RKO (cell line): ENCODE measurements at places on chromosomes 12 and 14.

DNA sequence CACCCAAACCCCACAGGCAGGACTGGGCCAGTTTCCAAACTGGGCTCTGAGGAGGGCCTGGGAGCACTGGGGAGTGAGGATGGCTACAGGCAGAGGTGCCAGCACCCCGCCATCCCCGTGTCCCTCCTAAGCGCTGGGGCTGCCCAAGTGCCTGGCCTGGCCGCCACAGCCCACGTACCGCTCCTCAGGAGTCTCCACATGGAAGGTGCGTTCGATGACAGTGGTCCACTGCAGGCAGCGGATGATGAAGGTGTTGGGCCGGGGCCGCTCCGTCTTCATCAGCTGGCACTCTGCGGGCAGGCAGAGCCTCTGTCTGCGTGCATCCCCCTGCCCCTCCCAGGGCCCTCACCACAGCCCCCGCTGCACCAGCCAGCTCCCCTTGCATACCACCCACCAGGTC, 19.1 kb downstream of the AKT1 start:
- DNase-seq, result no peak

DNA sequence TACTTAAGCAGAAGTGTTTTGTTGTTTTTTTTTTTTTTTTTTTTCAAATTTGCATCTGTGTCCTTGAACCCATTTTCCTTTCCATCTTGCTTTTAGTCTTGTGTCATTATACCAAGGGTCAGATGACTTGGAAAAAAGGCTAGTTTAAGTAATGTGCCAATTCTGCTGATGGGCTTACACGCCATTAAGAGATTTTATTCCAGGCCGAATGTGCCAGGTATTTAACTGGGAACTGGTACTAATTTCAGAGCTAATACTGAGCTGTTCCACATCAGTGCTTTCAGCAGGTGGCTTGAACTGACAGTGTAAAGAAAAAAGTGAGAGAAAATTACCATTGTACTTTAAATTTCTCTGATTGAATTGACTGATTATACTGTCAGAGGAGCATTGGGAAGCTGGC, 224.9 kb downstream of the NPAS3 start:
- DNase-seq, result no peak

DNA sequence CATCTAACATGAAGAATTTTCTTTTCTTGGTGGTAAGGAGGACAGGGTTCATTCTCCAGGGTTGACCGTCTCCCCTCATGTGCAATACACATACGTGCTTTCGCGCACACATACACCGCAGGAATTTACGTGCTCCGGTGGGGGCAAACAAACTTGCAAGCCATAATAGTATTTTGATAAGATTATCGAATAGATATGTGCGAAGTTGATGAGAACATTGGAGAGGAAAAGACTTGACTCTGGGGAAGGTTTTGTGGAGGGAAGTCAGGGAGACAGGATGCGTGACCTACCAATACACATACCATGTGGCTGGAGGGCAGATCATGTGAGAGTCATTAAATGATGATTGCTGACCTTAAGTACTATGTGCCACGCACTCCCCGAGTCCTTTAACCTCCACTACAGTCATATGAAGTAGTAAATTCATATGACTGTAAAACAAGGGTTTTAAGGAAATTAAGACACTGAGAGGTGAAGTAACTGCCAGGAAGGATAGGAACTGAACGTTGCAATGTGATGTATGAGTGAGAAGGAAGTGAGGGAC, 921 bp downstream of the RAD51B start:
- DNase-seq, result peak; percentile 90

GRCh38 chr14:98964171-98964570, 307.8 kb downstream of the BCL11B start:
- DNase-seq, result no peak

DNA sequence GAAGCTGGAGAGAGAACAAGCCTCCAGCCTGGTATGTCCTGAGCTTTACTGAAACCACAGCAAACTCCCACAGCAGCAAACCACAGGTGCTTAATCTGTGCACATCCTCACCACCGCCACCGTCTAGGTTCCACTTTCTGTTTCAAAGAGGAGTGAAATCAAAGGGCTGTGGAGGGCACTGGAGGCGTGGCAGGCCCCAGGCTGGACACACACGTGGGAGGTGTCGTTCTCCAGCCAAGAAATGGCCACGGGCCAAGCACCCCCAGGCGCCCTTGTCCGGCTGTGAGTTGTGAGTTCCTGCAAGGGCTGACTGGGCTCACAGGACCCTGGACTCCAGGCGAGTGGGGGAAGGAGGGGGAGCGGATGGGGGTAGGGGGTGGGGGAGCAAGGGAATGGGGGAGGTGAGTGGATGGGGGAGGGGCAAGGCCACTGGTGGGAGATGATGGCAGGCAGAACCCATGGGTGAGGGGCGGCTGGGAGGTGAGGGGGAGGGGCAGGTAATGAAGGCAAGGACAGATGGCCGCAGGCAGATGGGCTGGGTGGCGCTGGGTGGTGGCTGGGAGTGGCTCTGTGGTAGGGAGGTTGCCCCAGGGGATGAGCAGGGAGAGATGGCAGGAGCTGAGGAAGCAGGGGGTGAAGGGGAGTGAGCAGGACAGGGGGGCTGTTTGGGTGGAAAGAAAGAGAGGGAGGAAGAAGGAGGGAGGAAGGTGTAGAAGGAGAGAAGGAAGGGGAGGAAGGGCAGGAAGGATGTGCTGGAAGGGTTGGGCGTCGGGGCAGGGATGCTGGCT, 86.7 kb downstream of the NCOR2 start:
- DNase-seq, result no peak

GRCh38 chr14:58898655-58899316, 261.0 kb downstream of the DACT1 start:
- DNase-seq, result peak; percentile 75

DNA sequence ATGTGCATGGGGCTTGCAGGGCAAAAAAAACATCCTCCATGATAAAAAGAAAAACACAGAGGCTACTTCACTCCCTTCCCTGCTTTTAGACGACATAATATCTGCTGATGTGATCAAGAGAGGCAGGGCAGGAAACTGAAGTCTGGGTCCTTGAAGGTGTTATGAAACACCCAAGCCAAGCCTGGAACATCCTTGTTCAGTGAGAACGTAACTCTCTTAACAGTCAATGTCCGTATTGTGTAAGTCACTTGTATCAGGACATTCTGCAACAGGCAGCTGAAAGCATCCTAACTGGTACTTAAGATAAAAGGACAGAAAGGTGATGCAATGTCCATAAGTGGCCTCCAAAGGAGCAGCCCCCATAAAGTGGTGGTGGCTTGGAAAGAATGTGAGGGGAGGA, 20.0 kb downstream of the KCNK10 start:
- DNase-seq, result no peak

GRCh38 chr14:34937442-34937841, 45.4 kb upstream of the SRP54 start:
- no peak for DNase-seq

DNA sequence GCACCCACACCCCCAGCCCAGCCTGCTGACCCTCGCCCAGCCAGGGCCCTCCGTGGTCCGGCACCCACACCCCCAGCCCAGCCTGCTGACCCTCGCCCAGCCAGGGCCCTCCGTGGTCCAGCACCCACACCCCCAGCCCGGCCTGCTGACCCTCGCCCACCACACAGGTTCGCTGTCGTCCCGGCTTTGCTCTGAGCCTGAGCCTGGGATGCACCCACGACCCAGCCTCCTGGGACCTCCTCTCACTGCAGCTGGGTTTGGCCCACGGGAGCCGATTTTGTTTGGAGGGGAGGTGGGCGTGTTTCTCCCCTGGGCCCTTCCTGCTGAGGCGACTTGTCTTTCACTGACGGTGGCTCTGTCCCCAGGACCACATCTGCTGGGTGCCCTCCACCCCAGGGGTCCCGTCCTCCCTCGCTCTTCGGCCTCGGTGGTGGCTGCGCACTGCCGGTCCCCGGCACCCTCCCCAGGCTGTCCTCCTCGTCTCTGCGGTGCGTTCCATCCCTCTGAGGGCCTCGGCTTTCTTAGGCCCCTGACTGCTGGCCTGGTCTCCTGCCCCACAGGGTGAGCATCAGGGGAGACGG, 83.8 kb downstream of the GALNT9 start:
- DNase-seq, result no peak

DNA sequence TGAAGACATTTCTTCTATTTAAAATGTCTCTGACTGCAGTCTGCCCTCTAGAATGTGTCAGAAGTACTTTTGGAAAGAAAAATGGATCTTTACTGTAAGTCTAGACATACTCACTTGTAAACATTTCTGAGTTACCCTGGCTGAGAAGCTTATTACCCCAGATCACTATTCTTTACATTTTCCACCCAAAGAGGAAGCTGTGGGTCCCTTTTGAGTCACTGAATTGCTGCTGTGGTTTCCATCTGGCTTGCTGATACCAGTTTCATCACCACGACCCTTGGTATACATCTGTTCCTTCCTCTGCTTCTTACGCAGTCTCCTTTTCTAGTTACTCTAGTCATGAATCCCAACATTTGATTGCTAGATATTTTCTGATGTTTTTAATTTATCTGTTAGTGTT, 20.2 kb upstream of the CLEC4D start:
- no peak for DNase-seq

DNA sequence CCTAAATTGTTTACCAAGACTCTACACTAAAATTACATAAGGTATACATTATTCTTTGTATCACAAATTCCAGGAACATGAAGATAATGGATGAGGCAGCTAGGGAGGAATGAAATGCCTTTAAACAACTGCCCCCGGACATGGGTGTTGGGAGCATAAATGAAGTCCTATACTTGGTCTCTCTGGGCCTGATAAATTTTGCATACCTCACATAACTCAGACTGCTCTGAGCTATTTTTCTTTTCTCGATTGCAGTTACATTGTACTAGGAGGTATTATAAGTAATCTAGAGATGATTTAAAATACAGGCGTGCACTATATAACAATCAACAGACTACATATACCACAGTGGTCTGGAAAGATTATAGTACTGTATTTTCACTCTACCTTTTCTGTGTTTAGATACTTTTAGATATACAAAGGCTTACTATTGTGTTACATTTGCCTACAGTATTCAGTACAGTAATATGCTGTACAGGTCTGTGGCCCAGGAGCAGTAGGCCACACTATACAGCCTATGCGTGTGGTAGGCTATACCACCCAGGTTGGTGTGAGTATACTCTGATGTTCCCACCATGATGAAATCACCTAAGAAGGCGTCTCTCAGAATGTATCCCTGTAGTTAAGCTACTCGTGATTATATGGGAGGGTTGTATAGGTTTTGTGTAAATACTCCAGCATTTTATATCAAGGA, 14.3 kb downstream of the FNTB start:
- DNase-seq, result no peak

- DNase-seq, result no peak
Observed at GRCh38 chr12:72839696-72840095, 567.5 kb downstream of the TRHDE start.

- DNase-seq, result no peak
Observed at GRCh38 chr12:85182699-85183098, 97.3 kb upstream of the ALX1 start.

DNA sequence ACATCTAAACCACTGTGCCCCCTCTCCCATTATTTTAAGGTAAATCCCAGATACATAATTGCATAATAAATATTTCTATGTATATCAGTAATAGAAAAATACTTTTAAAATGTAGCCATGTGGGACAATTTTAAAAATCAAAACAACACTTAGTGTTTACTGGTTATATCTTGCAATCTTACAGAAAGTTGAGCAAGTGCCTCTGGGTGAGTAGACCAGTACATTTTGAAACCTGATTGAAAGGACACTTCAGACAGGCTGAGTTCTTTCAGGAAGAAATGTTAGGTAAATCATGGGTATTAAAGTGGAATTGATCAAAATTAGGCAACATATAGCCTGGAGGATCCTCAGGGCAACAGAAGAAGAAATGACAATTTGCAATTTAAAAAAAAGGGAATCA, 7.2 kb downstream of the SLC38A4 start:
- no peak for DNase-seq

- DNase-seq, result no peak
Observed at GRCh38 chr14:53304726-53305381, 151.7 kb upstream of the DDHD1 start.

DNA sequence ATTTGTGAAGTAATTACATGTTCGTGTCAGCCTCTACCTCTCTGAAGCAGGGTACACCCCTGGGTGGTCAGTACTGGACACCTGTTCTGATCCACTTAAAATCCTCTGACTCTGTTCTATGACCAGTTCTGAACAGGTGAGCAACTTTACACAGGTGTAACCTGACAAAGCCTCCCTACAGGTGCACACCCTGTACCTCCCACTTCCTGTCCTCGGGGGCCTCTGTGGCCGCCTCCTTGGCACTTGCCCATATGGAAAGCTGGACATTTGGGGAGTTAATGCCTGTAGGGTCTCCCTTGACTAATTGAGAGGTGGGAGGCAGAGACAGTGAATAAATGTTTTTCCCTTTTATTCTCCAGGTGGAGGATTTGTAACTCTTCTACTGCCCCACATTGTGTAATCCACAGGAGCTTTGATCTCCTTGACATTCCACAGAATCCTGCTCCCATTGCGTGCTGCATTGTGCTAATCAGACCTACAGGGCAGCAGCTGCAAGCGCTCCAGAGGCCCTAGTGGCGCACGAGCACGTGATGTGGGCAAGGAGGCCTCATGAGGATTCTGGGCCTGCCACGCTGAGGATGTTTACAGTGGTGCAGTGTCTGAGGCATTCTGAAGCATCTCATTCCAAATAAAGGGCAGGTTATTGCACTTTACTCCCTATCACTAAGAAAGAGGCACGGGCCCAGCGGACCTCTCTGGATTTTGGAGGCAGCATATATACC, 45.8 kb upstream of the BATF start:
- no peak for DNase-seq

- no peak for DNase-seq
Observed at GRCh38 chr12:61860451-61860850, 399.8 kb upstream of the USP15 start.

DNA sequence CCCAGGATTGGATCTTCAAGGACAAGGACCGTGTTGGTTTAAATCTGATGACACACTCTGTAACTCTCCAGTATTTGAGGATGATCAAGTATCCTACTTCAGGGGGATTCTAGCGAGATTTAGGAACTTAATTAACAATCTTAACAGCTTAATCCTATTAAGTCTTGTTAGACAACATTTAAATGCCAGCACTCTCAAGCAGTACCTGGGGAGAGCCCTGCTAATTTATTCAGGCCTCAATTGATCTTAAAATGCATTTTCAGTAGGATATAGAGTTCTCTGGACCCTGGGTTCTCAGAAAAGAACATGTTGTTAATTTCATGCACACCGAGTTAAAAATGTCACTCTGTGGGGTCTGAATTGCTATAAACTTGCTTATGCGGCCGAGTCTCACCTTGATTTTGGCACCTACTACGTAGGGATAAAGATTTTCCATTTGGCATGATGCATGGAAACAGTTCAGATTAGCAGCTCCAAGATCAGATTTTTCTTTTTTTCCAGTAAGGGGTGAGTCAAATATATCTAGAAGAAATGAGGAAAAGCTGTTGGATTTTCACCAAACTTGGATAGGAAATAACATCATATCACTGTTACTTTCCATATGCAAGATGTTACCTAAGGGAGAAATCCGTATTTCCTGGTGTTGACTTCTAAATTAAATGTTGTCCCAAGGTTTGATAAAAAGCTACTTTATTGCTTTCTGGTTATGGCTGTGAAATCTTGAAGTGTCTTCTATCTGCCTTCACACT, 76.1 kb downstream of the SLC24A4 start:
- no peak for DNase-seq

- DNase-seq, result no peak
Observed at GRCh38 chr14:95402578-95402977, 82.9 kb upstream of the CLMN start.

GRCh38 chr14:52220924-52221811, 46.3 kb upstream of the PTGDR start:
- DNase-seq, result no peak
